Naive thymus-derived CD8-positive, alpha-beta T cell (primary cell): ENCODE measurements at places on chromosomes 7 and 10.

DNA sequence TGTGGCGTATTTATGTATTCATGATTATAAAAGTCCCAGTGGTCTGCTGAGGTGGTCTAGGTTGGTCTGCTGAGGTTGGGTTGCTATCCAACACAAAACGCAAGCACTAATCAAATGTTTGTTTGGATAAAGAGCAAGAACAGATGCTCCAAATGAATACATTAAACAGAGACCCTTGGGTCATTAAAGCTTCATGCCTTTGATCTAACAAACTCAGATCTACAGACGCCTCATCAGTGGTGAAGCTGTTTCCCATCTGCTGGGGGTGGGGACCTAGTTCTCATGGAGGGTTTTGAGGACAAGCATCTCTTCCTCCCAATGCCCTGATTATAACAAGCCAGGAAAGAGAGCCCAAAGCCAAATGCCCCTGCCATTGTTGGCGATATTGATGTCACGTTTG, 786.7 kb downstream of the NRG3 start:
- DNase-seq, result no peak

GRCh38 chr7:155339474-155339873, 41.8 kb downstream of the INSIG1 start:
- no peak for DNase-seq

DNA sequence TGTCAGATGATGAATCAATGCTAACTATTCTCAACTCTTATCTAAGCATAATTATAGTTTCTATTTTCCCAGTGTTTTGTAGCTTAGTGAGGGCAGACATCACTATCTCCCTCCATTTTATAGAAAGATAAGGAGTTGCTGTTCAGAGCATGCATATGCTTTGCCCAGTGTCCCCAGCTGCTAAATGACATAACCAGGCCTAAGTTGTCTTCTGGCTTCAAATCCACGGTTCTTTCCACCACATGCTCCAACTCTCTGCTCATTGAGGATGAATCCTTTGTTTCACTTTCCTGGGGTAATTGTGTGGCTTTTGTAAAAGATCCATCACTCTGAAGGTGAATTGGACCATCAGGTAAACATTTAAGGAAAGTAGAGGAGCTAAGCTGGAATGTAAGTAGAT, 134.0 kb downstream of the SNX10 start:
- no peak for DNase-seq

- no peak for DNase-seq
Observed at GRCh38 chr10:13719425-13719824, 132.7 kb downstream of the PRPF18 start.

DNA sequence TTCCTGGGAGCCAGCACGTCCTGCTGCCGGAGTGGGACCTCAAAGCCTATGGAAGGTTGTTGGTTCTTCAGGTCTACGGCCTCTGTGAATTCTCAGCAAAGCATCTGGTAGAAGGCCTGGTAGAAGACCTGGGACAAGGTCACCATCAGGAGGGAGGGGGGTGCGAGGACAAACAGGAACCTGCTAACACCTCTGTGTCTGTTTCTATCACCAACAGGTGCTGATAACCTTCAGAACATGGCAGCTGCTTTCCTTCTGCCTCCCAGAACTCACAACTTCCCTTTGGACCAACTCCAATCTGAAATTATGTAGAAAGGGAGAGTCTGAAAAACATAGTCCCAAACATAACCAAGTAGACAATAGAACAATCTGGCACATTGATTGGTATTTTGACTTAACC, 8.3 kb upstream of the MET start:
- DNase-seq, result no peak

GRCh38 chr10:47457528-47457820, 26.4 kb downstream of the ANXA8 start:
- no peak for DNase-seq

GRCh38 chr10:98921316-98921715, 314.3 kb downstream of the HPSE2 start:
- no peak for DNase-seq

- no peak for DNase-seq
Observed at GRCh38 chr7:98921608-98922372, 43.5 kb downstream of the TRRAP start.

GRCh38 chr10:108749042-108749441, 1174.3 kb downstream of the XPNPEP1 start:
- no peak for DNase-seq

DNA sequence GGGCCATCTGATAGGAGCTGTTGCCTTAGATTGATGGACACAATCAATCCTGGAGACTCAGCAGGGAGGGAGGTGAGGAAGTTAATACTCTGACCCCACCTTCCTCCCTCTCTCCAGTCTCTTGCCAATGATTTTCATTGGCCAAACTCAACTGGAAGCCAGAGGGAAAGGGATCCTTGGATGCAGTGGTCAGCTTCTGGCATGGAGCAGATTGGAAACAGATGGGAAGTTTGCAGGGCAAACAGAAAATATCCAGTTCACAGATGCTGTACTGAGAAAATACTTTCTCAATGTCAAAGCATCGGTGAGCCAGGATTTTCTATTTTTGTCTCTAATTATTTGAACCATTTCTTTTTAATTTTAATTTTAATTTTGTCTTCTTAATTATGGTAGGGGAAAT, 170.8 kb downstream of the BBS9 start:
- no peak for DNase-seq

GRCh38 chr10:114881901-114882300, 56.1 kb upstream of the TRUB1 start:
- DNase-seq, result no peak

- DNase-seq, result no peak
Observed at GRCh38 chr7:34849986-34850385, 187.3 kb downstream of the DPY19L1 start.

DNA sequence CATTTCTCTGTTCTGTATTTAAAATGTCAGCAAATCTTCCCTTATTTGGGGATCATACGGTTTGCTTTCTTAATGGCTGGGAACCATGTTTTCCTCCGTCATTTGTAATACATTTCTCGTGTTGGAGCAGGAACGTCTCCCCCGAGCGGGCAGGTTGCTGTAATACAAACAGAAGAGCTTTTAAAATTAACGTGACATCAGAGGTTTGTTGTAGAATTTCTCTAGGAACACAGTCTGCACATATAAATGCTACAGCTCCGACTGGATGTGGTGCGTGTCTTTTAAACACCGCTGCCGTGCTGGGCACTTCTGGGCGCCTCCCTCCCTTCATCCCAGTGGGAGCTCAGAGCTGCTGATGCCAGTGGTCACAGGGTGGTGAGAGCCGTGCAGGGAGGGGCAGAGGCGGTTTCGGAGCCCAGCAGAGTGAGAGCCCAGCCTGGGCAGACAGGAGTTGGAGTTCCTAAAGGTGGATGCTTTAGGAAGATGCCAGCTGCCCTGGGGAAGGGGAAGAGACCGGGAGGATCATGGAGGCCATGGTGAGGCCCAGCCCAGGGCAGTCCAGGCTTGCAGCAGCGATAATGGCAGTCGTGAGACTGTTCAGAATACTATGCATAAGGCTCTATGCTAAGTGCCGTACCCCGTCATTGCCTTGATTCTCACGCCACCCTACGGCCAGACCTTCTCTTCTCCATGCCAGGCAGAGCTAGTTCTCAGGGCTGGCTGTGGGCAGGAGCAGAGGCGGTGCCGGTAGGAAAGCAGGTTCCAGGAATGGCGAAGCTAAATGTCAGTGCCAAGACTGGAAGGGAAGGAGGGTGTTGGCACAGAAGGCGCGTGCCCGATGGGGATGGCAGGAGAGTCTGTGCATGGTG, 96.2 kb downstream of the GLRX3 start:
- no peak for DNase-seq

DNA sequence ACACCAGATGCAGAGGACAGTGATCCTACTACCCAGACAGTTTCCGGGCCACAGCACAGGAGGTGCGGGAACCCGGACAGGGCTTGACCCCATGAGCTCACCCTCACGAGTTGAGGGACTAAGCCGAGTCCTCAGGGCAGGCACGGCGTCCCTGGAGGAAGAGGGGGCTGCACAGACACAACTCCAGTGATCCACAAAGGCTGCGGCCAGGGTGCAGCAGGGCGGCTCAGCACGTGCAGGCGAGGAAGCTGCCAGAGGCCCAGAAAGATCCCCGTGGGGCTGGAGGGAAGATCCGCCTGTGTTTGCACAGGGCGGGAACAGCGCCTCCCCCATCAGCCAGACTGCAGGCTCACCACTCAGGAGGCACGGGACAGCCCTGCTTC, 45.9 kb upstream of the TMEM72 start:
- DNase-seq, result no peak

- no peak for DNase-seq
Observed at GRCh38 chr10:6635784-6636183, 55.7 kb upstream of the PRKCQ start.

DNA sequence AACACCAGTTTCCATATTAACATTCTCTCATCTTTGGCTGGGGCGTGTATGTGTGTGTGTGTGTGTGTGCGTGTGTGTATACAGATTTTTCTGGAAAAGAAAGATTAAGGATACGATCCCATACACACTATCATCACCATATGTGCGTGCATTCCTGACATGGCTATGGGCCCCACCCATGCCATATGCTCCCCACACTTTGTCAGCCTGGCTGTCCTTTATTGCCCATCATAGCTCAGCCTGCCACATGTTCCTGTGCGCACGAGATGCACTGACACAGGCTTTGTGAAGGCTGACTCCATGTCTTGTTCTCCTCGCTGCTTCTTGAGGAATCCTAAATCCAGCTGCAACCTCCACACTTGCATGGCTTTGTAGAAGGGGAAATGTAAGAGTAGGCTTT, 984.1 kb downstream of the LRMDA start:
- no peak for DNase-seq

DNA sequence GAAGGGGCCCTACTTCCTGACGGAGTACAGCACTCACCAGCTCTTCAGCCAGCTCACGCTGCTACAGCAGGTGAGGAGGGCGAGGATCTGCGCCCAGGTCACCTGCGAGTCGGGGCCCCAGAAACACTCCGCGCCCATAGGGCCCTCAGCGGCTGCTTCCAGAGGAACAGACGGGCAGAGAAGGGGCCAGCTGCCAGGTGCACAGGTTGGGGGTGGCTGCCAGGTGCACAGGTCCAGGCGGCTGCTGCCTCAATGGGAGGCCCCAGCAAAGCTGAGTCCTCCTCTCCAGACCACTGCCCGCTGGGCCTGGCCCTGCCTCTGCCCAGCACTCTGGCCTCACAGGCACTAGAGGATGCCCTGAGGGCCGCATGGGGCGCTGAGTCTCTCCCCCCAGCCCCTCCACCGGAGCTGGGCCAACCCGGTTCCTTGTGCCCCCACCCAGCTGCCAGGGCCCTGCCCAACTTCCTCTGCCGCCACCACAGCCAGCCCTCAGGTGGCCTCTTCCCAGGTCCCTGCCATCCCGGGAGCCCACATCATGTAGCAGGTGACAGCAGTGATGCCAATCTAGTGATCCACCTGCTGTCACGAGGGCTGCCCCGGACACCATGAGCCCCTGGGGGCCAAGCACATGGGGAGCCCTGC, 17.0 kb upstream of the UTF1 start:
- DNase-seq, result no peak

GRCh38 chr10:70561070-70561469, 41.5 kb downstream of the PRF1 start:
- DNase-seq, result no peak

GRCh38 chr7:1646957-1647891, 22.9 kb upstream of the ELFN1 start:
- no peak for DNase-seq

DNA sequence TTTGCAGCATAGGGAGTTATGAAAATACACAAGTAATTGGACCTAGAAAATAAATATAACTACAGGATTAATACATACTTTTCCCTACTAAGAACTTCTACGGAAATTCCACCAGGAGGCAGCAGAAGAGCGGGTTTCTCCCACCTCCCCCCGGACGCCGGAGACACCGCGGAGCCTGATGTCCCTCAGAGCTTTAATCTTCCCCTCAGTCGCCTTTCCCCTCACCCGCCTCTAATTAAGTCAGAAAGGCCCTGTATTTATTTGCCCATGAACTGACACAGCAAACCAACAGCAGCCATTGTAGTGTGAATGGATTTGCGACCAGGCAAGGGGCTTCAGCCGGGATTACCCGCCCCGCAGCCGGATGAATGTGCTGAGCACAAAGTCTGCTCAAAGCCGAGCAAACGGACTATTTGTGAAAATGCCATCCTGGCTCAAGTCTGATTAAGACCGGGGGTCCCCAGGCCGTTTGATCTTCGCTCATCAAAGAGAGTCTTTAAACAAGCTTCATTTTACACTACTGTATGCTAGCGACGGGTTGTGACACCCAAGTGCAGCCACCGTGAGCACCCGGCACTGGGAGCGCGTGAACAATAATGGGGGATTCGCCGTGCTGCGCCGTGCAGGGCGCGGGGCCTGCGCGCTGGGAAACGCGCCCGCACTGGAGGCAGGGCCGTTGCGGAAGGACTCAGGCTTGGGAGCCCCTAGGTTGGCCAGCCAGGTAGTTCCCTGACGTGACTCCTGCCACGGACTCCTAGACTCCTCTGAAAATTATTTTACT, 5.6 kb upstream of the DKK1 start:
- no peak for DNase-seq

GRCh38 chr10:110404413-110404812, 93.3 kb upstream of the DUSP5 start:
- no peak for DNase-seq

DNA sequence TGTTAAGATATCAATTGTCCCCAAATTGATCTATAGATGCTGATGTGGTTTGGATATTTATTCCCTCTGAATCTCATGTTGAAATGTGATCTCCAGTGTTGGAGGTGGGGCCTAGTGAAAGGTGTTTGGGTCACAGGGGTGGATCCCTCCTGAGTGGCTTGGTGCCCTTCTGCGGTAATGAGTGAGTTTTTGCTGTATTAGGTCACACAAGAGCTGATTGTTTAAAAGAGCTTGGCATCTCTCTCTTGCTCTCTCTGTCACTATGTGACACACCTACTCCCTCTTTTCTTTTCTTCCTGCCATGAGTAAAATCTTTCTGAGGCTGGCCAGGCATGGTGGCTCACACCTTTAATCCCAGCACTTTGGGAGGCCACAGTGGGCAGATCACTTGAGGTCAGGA, 98.2 kb upstream of the KAT6B start:
- no peak for DNase-seq

GRCh38 chr7:87354749-87355148, 9.3 kb downstream of the CROT start:
- DNase-seq, result no peak

DNA sequence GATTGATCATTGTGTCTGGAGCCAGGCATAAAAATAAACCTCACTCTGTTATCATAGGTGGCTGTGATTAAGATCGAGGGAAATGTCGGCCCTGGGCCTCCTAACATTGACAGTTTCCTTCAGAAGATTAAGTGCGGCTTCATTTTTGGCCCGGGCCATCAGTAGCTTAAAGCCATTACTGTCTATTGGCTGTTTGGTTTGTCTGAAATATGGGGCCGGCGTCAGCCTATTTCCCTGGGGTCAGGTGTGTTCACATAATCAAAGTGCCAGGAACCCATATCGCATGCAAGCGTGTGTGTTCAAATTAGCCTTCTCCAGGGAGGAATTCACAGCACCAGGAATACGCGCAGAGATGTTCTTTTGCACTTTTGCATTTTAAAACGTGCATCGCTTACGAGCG, 114.7 kb downstream of the CUX1 start:
- no peak for DNase-seq

GRCh38 chr10:129426606-129427005, 40.4 kb upstream of the MGMT start:
- DNase-seq, result no peak
